ENCODE measurements at places on chromosomes 5 and 9.

DNA sequence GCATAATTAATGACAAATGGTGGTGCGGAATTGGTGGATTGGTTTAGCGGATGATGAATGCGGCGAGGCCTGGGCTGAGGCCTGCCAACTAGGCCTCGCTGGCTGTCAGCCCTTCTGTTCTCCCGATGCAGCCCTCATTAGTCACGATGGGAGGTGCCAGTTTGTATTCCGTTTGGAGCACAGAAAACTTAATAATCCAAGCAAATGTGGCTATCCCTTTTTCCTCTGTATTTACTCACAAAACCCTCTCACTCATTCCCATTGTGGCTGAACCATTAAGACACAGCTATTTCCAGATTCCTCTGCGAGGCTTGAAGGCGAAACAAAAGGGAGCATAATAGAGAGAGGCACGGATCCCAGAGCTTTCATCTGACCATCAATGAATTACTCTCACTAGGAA, 114.3 kb downstream of the MVB12B start:
- no peak for DNase-seq

GRCh38 chr9:131976157-131977108, 103.2 kb downstream of the MED27 start:
- no peak for DNase-seq

- DNase-seq: no peak
These were observed 9.0 kb downstream of the PRRC2B start for GRCh38 chr9:131402738-131403492.

DNA sequence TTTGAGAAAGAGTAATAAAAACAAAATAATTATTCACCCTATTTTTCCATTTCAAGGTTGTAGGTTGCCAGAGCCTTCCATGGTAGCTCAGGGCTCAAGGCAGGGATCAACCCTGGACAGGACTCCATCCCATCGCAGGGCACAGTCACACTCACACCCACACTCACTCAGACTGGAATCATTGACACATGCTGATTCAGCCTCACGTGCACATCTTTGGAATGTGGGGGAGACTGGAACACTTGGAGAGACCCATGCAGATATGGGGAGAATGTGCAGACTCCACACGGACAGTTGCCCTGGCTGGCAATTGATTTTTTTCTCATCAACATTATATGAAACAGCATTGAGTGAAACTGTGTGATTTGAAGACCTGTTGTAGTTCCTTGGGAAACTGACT, 234.1 kb downstream of the ADGRV1 start:
- no peak for DNase-seq

GRCh38 chr5:66122379-66123034, 21.6 kb upstream of the SREK1 start:
- DNase-seq: no peak

DNA sequence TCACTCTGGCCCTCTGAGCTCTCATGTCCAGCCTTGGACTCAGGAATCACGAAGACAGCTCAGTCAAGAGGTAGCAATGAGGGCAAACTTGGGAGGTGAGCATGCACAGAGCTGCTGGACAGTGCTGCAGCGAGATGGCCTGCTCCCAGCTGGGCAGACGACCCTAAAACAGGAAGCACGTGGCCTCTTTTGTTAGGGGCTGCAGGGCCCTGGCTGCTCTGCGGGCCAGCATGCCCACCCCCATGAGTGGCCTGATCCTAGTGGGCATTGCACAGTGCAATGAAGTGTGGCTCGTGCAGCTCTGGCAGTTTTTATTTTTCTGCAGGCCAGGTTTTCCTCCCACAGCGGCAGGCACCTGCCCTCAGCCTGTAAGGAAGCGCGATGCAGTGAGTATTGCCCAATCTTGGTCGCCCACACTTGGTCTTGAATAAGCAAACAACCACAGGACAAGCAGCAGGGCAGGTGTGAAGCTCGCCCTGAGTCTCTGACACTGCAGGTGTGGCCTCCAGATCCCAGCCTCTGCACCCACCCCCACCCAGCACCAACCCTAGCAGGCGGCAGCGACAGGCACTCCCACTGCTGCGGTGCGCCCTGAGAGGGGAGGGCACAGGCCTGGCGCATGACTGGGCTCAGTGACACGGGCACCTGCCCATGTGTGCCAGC, 60.8 kb downstream of the SEMA4D start:
- no peak for DNase-seq

- no peak for DNase-seq
These were observed 220.0 kb downstream of the GOLPH3 start for GRCh38 chr5:31954091-31954490.

All from mesendoderm (in vitro differentiated cells).